ENCODE measurements at places on chromosomes 5 and 9.
A peak's percentile ranks its signal among the peaks of the same experiment; 100 is the strongest.

- DNase-seq = no peak
These were observed 44.7 kb upstream of the SLC30A5 start for GRCh38 chr5:69049151-69049550.

DNA sequence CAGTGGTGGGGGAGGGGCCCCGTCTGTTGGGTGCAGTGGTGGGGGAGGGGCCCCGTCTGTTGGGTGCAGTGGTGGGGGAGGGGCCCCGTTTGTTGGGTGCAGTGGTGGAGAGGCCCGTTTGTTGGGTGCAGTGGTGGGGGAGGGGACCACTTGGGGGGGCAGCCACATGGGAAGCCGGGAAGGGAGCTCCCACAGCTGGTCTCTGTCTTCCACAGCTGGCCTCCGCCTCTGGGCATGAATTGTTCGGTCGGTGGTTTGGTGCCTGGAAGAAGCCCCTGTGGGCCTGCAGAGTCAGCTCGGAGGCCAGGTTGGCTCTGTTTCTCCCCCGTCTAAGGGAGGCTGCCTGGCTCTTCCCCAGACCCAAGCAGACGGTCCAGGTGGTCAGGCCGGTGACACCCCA is 69.3 kb downstream of the COL5A1 start:
- no peak for DNase-seq

DNA sequence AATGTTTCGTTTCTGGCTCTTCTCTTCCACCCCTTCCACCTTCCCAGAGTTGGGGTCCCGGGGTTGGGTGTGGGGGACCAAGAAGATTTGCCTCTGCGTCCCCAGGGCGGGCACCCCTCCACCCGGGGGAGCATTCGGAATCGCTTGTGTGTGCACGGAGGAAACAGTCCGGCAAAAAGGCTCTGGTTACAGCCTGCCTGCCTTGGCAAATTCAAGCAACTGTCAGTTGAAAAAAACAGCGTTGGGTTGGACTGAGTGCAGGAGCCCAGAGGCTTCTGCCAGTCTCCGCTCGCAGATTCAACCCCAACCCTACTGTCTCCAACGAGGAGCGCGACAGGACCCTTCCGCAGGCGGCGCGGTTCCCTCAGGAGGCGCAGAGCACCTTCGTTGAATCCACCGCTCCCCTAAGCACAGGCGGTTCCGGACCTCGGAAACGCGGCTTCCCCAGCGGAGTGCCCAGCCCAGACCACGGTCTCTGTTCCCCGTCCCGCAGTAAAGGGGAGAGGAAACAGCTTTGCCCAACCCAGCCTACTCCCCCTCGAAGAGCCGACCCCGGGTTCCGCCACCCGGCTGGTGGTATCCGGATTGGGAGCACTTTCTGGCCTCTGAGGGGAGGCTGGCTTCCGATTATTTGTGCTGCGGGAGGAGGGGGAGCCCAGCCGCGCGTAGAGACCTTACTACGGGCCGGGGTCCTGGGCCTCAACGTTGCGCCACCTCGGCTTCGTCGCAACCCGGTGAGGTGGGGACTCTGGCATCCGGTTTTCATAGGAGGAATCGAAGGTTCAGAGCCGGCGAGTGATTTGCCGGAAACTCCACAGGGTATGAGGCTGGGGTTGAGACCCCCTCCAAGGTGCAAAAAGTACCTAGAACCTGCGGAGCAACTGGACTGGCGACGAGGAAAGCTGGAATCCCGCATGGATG is 9.6 kb downstream of the LHX6 start:
- no peak for DNase-seq

GRCh38 chr5:15353086-15353645 is 146.8 kb upstream of the FBXL7 start:
- no peak for DNase-seq

GRCh38 chr9:98538203-98538602 is 170.5 kb downstream of the GABBR2 start:
- DNase-seq = no peak

DNA sequence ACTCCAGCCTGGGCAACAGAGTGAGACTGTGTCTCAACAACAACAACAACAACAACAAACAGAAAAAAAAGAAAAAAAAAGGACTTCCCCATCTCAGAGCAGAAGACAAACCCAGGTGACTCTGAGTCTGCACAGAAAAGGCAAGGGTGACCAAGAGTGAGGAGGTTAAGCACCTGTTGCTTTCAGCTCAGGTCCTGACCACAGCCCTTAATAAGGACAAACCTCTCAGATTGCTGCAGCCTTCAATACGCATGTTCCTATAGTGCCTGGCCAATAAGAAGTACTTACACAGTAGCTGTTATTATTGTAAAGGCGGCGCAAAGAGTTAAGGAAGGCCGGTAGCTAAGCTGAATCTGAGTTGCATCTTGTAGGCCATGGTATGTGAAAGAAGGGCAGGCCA is 102.3 kb upstream of the MSX2 start:
- no peak for DNase-seq

- no peak for DNase-seq
These were observed 123.7 kb upstream of the ANKRD55 start for GRCh38 chr5:56356836-56357160.

DNA sequence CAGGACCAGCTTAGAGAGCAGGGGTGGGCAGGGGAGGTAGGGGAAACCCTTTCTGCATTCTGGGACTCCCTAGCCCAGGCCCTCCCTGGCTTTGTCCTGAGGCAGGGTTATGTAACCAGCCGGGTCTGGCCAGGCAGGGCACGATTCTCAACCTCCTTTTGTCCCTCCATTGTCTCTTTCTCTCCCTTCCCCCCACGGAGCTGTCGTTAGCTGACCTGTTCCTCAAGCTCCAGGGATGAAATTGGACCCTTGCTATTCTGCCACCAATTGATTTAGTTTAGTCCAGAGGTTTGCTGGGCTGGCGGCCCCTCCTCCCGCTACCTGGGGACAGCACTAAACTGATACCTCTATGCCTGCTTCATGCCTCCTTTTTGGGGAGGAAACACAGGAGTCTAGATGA is 9.4 kb upstream of the NDST1 start:
- peak; percentile 51 for DNase-seq

GRCh38 chr9:8429157-8429556 is 629.6 kb upstream of the DMAC1 start:
- no peak for DNase-seq

DNA sequence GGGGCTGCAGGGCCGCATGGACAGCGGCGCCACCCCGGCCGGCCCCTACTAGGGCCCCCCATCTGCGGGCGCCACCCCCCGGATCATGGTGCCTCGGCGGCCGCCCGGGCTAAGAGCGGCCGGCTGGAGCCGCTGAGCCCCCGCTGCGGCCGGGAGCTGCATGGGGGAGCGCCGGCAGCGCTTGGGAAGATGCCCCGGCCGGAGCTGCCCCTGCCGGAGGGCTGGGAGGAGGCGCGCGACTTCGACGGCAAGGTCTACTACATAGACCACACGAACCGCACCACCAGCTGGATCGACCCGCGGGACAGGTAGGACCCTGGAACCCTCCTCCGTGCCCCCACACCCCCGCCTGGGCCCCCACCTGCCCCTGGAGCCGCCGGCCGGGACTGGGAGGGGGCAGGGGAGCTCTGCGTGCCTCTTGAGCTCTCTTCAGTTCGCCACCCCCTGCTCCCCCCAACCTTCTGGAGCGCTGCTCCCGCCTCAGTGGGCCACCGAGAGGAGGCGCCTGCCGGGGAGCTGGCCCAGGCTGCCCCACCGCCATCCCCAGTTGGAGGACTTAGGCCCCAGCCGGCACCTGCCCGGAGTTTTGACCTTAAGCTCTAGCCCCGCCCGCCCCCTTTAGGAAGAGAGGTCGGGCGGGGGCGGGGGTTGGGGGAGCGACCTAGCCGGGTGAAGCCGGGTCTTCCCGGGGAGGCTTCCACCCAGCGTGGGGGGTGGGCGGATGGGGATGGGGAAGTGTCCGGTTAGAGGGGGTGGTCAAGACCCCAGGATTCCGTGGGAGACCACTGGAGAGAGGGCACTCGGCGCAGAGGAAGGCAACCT is 730 bp downstream of the WWC1 start:
- DNase-seq = no peak

DNA sequence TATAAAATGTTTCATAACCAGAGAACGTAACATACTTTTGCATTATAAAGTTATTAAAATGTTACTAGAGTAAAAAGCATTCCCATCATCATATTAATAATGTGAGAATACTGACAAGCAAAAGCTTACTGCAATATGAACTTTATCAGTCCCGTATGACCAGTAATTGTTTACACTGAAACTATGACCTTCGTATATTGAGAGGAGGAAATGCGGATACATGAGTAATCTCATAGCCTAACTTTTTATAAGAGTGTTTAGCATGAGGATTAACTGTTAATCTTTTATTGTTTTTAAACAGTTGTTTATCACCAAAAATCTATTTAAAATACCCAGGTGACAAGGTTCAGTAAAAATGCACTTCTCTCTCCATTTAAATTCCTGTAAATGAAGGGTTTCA is 272.4 kb downstream of the SLF1 start:
- no peak for DNase-seq

- no peak for DNase-seq
These were observed 268.0 kb downstream of the BNC2 start for GRCh38 chr9:16602494-16602893.

All from midbrain (tissue), 1 donor.